IPS DF 19.7 (cell line): ENCODE measurements at places on chromosomes 6 and 20.

DNA sequence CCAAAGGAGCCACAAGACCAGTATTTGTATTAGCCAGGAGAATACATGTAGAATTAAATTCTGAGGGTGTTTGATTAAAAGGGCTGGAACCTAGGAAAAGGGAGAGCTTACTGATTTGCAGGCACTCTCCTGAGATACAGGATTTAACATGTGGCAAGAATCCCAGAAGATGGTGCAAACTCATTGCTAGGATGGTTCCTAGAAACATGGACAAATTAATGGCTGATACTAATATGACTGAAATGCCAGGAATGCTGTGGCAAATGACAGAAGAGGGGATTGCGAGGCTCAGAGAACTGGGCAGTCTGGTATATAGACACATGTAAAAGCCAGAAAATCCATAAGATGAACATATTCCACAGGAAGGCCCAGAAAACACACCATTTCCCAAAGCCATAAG lies 118.1 kb downstream of the RWDD2A start:
- no peak for DNase-seq

GRCh38 chr6:66992660-66993059 lies 1285.6 kb upstream of the EYS start:
- no peak for DNase-seq

DNA sequence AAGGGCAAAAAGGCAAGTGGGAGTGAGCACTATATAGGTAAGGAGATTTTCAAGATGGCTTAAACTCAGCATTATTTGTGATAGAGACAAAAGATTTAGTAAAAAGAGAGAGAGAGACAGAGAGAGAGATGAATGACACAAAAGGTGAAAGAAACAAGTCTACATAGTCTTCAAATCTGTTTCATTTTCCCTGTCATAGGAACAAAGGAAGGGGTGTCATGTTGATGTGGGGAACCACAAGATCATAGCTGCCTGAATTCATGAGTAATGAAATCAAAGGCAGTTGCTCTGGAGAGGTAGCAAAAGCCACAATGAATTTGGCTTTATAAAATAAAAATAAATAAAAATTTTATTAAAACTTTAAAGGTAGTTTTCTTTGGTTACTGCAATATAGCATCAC lies 67.2 kb upstream of the PHIP start:
- DNase-seq = no peak

DNA sequence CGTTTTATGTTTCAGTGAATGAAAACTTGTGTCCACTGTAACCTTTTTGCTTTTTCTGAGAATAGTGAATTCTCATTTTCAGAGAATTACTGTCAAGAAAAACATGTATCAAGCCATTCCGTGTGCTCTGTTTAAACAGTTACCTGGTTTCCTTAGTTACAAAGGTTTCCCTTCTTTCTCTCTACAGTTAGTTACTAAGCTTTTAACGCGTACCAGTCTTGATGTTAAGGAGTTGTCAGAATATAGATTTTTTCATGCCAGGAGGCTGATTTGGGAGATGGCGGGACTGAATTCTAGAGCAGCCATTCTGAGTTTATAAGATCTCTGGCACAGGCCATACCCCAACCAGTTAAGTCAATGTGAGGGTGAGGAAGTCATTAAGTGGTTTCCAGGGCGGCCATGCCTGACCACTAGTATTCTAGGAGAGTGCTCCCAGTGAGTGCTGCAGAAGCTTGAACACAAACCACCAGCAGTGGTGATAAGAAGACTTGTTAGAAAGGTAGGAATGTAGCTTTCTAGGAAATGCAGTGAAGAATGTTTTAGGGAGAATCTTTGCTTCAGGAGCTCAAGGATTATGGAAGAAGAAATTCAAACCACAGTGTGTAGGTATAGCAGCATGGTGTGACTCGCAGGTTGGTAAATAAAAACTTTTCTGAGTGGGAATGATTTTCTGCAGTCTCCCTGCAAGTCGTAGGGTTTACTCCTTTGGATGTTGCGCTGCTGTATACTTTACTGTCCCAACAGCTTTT lies 112.9 kb downstream of the JARID2 start:
- no peak for DNase-seq

DNA sequence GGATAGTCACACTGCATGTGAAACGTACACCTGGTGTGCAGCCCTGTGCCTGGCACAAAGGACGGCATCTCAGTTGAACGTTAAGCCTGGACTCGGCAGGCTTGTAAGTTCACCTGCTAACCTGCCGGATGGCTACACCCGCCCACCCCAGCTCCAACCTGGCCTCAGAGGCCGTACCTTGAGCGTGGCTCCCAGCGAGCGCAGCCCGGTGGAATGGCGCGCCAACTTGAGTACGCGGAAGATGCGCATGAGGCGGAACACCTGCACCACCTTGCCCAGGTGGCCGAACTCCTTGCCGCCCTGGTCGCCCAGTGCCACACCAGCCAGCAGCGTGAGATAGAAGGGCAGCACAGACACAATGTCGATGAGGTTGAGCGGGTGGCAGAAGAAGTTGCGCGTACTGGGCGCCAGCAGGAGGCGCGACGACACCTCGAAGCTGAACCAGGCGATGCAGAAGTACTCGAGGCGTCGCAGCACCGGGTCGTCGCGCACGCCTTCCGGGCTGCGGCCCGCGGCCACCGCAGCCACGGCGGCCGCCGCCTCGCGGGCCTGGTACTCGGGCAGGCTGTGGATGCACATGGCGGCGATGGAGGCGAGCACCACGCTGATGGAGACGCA lies 3.3 kb downstream of the KCNS1 start:
- no peak for DNase-seq

GRCh38 chr6:168648240-168649125 lies 207.5 kb downstream of the SMOC2 start:
- no peak for DNase-seq

GRCh38 chr6:74925683-74926082 lies 280.2 kb downstream of the COL12A1 start:
- DNase-seq = no peak

GRCh38 chr20:2350606-2351005 lies 30.1 kb upstream of the TGM6 start:
- DNase-seq = no peak

- DNase-seq = no peak
Observed at GRCh38 chr20:48624315-48625020, 203.3 kb downstream of the PREX1 start.

- DNase-seq = peak; percentile 87
Observed at GRCh38 chr6:14379568-14379967, 262.0 kb downstream of the CD83 start.

- DNase-seq = no peak
Observed at GRCh38 chr20:34970193-34970840, 14.6 kb downstream of the MYH7B start.

DNA sequence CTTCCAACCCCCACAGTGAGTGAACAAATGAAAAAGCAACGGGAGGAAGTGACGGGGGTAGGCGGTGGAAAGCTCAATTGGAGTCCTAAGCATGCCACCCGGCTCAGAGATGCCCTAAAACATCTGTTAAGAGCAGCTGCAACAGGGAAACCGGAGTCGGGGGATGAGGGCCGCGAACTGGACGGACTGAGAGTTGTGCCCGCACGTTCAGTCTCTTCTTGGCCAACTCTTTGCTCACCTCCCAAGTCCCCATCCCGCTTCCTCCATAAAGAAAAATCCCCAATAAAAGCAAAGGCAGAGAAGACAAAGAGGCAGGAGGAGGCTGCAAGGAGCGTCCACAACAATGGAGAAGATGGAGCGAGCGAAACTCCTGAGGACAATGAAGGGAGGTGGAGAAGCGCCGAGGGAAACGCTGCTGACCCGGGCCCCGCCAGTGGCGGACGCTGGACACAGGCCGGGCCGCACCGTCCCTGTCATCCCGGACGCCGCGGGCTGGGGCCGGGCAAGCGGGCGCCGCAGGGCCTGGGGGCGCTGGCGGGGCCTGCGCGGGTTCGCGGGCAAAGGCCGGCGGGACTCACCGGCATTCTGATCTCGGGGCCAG lies 600 bp downstream of the SEC63 start:
- no peak for DNase-seq

GRCh38 chr6:137121401-137121997 lies 51.9 kb downstream of the IL22RA2 start:
- no peak for DNase-seq

DNA sequence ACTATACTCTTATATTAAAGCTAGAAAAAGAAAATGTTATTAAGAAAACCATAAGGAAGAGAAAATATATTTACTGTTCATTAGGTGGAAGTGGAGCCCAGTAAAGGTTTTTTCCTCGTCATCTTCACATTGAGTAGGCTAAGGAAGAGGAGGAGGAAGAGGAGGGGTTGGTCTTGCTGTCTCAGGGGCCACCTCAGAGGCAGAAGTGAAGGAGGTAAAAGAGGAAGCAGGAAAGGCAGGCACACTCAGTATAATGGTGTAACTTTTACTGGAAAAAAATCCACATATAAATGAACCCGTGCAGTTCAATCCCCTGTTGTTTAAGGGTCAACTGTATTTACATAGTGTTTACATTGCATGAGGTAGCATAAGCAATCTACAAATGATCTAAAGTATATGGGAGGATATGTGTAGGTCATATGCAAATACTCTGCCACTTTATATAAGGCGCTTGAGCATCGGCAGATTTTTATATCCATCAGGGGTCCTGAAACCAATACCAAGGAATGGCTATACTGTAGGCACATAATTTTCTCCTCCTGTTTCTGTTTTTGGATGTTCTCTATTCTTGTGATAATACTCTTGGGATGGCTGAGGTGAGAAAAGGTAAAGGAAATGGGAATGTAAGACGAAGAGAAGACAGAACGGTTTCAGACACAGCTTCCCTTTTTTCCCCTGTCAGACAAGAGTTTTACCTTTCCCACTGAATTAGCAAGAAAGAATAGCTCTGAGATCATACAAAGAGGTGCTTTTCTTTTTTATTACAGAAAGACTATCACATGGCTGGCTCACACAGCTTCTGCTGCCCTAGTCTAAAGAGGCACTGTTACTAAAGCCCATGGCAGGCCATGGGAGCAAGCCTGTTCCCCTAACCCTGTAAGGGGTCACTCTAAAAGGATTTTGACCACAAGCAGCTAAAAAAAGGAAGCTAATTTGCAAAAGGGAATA lies 59.9 kb downstream of the NUDT3 start:
- no peak for DNase-seq

GRCh38 chr6:38599261-38599660 lies 40.5 kb downstream of the BTBD9 start:
- DNase-seq = no peak

GRCh38 chr6:125853168-125853567 lies 62.4 kb downstream of the NCOA7 start:
- no peak for DNase-seq

- no peak for DNase-seq
Observed at GRCh38 chr6:53369876-53370515, 21.2 kb upstream of the ELOVL5 start.

DNA sequence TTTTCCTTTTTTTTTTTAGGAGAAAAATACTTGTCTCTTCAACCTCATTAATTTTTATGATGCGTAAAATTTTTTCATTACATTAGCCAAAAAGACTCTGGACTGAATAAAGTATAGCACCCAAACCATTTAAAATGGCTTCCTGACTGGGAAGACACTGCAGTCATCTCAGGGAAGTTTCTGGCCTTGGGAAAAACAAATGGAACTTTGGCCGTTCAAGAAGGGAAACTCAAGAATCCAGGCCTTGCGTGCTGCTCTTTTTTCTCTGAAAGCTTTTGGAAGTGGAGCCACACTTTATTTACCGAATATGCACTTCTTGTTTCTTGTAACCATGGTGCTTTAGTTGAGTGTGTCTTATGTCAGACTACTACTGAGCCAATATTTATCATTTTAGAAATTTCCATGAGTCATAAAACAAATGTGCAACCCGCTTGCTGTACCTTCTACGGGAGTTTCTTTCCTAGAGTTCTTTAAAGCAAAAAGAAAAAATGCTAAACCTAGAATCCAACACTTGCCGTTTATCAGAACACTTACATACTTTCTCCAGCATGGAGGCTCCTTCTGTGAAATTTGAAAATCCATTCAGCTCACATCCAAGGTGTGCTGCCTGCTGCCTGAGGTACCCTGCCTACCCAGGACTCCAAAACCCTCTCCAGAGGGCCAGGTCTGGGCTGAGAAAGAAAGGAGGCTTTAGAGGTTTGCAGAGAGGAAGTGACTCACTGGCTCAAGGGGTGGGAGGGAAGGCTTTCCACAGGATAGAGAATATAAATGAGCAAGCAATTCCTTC lies 11.5 kb upstream of the DSTN start:
- peak; percentile 64 for DNase-seq

- no peak for DNase-seq
Observed at GRCh38 chr6:41716516-41717391, 18.7 kb downstream of the TFEB start.

DNA sequence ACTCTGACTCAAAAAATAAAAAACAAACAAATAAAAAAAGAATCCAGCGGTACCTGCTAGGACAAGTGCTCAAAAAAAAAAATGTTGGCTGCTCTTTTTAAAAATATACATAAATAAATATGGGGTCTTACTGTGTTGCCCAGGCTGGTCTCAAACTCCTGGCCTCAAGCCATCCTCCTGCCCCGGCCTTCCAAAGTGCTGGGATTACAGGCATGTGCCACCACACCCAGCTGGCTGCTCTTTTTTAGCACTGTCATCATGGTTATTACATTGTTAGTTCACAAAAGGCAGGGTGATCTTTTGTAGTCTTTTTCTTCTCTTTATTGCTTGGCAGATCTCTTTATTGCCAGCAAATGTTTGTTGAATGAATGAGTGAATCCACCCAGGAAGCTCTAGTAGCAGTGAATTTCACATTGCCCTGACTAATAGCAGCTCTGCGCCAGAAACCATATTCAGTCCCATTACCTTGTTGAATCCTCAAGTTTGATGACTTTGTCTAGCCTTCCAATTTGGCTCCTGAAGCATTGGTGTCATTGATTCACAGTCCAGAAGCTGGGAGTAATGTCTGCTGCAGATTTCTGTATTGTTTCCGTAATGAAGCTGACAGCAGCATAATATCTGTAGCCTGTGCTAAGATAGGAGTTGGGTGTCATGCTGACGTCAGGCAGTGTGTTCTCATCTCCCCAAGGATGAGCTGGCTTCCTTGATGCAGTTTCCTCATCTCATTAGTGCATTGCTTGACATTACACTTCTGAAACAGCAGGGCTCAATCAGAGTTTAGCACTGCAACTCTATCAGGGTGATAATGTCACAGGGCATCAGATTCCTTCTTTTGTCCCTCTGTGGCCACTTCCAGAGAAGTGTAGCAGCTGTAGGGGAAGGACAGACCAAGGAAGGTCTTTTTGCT lies 84.9 kb upstream of the TGM3 start:
- DNase-seq = no peak

- no peak for DNase-seq
Observed at GRCh38 chr6:158069800-158070195, 88.1 kb downstream of the SYNJ2 start.

DNA sequence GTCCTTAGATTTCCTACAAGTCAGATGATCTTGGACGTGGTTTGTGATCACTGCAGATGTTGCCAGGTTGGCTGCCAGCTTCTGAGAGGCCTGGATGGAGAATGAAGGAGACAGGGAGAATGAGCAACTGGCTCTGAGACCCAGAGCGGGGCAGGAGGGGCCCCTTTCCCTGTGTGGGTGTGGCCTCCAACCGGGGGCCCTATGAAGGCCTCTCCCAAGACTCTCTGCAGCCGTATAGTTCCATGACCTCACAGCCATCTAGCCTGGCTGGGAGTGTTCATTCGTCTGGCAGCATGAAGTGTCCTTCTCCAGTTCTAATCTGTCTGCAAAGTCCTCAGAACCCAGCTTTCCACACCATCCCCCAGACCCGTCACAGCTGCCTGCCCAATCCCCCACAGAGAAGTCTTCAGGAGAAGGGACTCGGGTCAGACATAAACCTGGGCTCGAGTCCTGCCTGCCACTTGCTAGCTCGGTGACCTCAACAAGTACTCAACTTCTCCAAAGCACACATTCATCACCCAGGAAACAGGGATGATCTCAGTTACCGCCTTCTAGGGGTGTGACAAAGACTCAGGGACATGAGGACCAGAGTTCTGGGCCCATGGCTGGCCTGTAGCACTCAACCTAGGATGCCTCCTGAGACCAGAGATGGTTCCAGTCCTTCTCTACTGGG lies 122.6 kb downstream of the EDN3 start:
- no peak for DNase-seq
